NCI-H2107 (cell line): ENCODE measurements at places on chromosomes 5 and 9.

GRCh38 chr9:35604578-35605350 lies at the start of gene TESK1:
TSS of gene TESK1 (plus strand) at chr9:35605262. CDS start at chr9:35605620, 358 bp downstream.
- DNase-seq = no peak

DNA sequence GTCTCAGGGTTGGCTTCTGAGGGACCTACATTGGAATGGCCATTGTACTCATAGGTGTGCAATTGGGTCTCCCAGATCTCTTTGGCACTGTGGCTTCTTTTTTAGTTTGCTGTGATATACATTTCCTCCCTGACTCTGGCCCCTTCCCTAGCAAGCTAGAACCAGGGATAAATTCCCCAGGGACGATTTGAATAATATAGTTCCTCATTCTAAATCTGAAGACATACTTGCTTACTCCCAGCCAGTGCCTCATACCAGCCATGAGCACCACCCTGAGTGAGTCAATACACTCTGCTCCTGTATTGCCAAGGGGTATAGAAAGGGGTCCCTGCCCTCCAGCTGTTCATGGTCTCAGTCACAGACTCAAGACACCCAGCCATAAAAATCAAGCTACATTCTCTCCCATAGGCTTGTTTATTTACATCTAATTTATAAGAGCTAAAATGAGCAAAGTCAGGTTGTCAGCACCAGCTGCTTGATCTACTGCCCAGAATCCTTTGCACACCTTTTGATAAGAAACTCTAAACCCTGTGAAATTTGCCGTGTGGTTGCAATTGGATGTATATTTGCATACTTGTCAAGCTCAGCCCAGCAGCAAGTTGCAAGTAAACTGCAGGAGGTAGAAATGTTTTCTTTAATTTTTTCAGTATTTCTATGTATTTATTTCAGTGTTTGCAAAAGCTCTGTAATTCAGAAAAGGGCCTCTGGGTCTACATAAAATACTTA lies 219.9 kb upstream of the IRX1 start:
- no peak for DNase-seq

GRCh38 chr5:138336952-138337684 lies 948 bp upstream of the FAM53C start:
- DNase-seq = no peak

- peak; percentile 43 for DNase-seq
These were observed 4.9 kb downstream of the SH3GLB2 start for GRCh38 chr9:129023036-129023907.

- no peak for DNase-seq
These were observed 16.0 kb downstream of the TRAF1 start for GRCh38 chr9:120910643-120911042.

GRCh38 chr5:56525113-56525512 lies 290.2 kb upstream of the MAP3K1 start:
- DNase-seq = no peak

- no peak for DNase-seq
These were observed 189.4 kb downstream of the BNC2 start for GRCh38 chr9:16680975-16681651.

GRCh38 chr5:68405026-68405684 lies 189.6 kb downstream of the PIK3R1 start:
- DNase-seq = no peak

DNA sequence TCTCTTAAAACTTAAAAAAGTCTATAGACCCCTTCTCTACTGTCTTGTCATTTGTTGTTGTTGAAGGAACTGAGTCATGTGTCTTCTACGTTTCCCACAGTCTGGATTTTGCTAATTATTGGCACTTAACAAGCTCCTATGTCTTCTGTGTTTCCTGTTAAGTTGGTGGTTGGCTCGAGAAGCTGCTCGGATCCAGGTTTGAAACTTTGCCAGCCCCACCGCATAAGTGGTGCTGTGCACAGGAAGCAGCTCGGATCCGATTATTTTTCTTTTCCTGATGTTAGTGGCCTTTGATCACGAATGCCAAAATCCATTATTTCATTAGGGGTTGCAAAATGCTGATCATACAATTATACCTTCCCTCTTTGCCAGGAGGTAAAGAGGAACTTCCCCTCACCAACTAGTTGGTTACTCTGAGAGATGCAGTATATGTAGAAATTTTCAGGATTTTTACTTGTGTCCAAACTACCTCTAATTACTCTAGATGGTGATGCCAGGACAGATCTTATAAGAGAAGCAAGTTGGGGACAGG lies 186.5 kb downstream of the NSG2 start:
- DNase-seq = no peak

DNA sequence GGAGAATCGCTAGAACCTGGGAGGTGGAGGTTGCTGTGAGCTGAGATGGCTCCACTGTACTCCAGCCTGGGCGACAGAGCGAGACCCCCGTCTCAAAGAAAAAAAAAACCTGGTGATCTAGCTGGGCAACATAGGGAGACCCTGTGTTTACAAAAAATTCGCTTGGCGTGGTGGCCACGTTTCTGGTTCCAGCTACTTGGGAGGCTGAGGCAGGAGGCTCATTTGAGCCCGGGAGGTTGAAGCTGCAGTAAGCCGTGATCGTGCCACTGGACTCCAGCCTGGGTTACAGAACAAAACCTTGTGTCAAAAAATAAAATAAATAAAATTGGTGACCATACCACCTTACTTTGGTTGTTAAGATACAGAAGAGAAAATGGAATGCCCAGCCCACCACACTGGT lies 1.8 kb upstream of the HNRNPAB start:
- no peak for DNase-seq

- DNase-seq = no peak
These were observed 90.3 kb upstream of the ZNF366 start for GRCh38 chr5:72597456-72597948.

GRCh38 chr9:123784518-123784917 lies 145.4 kb downstream of the DENND1A start:
- DNase-seq = no peak

DNA sequence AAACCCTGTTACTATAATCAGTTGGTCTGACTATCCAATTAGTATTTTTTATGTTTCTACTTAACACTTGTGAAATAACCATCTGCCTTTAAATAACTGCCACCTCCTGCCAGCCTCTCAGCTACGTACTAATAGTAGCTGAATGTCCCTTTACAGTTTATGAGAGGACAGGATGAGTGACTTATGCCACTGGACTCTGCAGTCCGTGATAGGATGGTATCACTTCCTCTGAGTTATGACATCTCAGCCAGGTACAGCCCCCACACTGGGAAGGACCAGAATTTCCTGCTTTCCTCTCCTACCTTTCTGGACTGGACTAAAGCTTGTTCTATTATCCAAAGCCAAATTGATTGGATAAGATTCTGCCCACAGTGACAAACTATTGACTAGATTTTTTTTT lies 102.9 kb downstream of the ZFAND5 start:
- DNase-seq = no peak

GRCh38 chr9:34675048-34675714 lies 12.7 kb upstream of the CCL27 start:
- DNase-seq = peak; percentile 77

- DNase-seq = peak; percentile 58
These were observed at the start of gene CMBL for GRCh38 chr5:10307206-10308148. TSS of gene CMBL (minus strand) at chr5:10307902. CDS start at chr5:10290762, 17,140 bp downstream.
